ENCODE measurements at places on chromosomes 1 and 21.
A peak's percentile ranks its signal among the peaks of the same experiment; 100 is the strongest.

DNA sequence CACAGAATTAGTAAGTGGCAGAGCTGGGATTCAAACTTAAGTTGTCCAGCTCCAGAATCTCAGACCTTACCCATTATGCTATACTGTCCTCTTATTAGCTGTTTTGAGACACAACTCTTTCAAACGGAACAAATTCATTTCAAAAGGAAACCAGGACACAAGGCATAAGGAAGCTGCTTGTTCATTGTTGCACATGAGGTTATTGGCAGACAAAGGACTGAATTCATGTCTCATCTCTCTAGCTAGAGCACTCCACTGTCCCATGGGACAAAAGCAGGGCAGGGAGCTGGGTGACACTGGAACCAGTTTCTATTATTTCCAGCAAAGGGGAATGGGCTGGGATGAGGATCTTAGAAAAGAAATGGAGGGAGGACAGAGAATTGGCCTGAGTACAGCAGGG is 26.4 kb downstream of the CHI3L2 start:
- no peak for DNase-seq

DNA sequence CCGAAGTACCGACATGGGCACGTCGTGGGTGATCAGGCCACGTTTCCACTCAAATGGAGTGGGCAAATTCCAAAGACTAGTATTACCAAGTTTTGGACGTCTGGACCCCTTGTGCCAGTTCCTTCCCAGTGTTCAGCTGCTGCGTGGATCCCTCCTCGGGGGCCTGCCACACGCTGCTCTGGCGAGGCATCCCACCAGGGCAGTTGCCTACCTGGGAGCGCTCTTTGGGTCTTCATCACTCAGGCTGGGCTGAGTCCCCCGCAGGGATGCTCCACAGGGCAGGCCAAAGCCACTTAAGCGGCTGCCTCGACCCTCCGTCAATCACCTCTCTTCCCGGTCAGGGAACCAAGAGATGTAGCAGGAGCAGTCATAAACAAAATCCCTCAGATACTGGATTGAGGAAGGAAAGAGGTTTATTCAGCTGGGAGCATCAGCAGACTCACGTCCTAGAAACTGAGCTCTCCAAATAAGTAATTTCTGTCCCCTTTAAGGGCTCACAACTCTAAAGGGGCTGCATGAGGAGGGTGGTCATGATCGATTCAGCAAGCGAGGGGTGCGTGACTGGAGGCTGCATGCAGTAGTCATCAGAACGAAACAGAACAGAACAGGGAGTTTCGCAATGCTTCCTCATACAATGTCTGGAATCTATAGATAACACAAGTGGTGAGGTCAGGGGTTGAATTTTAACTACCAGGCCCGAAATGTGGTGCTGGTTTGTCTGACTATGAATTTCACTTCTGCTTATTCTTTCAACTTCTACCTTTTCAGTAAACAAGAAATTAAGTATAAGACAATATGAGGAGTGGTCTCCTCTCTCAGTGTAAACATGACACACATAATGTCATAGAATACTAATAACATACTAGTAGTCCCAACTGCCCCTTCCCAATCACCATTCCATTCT is 998.6 kb upstream of the NCAM2 start:
- no peak for DNase-seq

- no peak for DNase-seq
Observed at GRCh38 chr1:27554759-27555699, 48.9 kb downstream of the AHDC1 start.

- DNase-seq: no peak
Observed at GRCh38 chr1:91864017-91864700, 21.8 kb downstream of the TGFBR3 start.

DNA sequence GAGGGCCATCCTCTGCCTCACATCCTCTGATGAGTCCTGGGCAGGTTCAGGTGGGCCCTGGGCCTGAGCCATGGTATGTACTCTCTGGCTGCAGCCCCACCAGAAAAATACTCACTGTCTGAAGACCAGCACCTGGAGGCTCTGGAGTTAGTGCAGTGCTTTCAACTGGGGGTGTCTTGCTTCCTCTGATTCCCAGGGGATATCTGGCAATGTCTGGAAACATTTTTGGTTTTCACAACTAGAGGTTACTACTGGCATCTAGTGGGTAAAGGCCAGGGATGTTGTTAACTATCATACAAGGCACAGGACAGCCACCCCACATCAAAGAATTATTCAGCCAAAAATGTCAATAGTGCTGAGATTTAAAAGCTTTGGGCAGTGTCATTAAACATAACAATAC is 152.7 kb downstream of the HIVEP3 start:
- no peak for DNase-seq

DNA sequence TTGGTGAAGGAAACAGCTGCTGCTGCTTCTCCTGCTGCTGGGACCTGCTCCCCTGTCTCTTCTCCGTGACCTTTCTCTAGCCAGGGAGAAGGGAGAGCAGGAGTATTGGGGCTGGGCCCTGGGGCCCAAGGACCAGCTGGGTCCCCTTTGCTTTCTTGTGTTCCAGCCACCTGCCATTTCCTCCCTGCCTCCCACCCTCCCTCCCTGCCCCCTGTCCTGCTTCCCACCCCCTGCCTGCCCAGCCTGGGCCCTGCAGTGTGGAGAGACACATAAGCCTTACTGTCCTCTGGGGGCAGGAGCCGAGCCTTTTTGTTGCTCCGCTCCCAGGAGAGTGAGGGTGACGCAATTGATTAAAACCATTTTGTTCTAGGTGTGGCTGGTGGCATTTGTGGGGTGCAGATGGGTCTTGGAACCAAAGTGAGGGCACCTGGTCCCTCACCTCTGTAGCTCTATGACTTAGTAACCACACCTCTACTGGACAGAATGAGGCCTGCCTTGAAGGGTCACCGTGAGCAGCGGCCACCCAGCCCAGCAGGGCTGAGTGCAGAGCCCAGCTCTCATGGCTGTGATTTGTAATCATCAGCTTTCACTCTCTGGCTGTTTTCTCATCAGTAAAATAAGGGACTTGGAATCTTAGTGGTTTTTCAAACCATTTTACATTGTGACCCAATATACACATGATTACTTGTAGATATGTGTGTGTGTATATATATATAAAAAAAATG is 13.9 kb upstream of the TMEM222 start:
- DNase-seq: no peak

GRCh38 chr1:58764294-58764978 is 19.4 kb downstream of the JUN start:
- no peak for DNase-seq

- DNase-seq: no peak
Observed at GRCh38 chr1:175830500-175830899, 87.1 kb upstream of the TNR start.

DNA sequence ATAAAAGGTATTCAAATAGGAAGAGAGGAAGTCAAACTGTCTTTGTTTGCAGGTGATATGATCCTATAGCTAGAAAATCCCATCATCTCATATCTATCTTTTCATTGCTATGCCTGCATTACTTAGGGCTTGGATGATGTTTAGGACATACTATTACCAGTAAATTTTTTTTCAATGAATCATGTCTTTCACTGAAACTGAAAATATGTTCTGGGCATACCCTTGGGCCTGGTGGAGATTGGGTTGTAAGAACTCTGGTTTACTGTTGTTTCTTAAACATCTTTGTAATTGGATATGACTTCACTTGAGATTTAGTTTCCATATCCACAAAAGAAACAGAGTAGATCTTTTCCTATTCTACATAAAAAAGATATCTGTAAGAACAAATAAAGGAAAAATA is 502.2 kb upstream of the PRMT6 start:
- no peak for DNase-seq

- DNase-seq: no peak
Observed at GRCh38 chr1:203201516-203202205, 15.2 kb upstream of the CHI3L1 start.

GRCh38 chr1:178411756-178412399 is 84.9 kb downstream of the CLEC20A start:
- DNase-seq: no peak

DNA sequence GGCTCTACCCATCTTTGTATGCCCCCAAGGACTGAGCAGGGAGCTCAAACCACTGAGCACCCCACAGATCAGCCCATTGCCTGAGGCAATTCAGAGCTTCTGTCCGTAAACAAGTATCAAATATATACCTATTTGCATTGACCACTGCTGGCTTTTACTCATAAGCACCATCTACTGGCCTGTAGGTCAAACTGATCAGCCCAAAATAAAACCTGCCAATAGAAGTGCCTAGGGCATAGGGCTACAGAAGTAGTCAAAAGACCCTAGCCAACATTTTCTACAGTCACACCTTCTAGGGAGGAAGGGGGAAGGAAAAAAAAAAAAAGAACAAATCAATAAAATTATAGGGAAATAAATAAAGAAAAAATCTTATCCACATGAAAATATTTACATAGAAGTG is 5.3 kb upstream of the LCE3D start:
- no peak for DNase-seq

GRCh38 chr1:31981456-31981839 is 32.2 kb upstream of the KHDRBS1 start:
- DNase-seq: no peak

DNA sequence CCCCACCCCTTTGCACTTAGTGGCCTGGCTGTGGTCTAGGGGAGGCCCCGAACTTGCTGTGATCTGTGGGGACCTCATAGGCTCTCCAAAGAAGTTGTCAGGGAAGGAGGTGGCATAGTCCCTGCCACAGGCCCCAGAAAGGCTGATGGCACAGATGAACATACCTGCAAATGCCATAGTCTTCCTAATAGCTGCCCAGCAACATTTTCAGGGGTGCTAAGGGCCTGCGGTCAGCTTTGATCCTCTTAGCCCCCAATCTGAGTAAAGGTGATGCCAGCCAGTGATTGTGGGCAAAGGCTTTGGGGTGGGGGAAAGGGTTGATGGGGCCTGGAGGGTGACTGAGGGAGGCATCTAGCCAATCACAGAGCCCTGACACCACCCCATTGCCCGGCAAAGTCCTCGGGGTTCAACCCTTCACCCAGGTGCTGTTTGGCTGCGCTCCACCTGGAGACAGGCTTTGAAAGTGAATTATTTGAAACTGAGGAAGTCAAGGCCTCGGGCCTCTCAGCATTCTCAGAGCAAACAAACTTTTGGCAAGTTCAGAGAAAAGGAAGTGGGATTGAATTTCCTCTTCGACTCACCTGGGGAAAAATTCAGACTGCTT is 35.8 kb downstream of the PAX7 start:
- DNase-seq: no peak

GRCh38 chr1:173733912-173734311 is 19.1 kb downstream of the KLHL20 start:
- DNase-seq: no peak

GRCh38 chr21:45453308-45453950 is 48.5 kb downstream of the COL18A1 start:
- no peak for DNase-seq

DNA sequence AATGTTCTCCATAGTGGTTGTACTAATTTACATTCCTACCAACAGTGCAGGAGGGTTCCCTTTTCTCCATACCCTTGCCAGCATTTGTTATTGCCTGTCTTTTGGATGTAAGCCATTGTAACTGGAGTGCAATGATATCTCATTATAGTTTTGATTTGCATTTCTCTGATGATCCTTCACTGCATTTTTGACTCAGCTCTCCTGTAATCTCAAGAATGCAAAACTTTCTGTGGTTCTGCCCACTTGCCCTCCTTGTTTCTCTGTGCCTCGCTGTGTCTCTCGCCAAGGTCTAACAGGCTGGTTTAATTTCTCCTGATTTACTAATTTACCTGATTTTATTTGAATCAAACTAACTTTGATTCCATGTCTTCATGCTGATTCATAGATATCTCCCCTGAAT is 407.9 kb downstream of the ZP4 start:
- no peak for DNase-seq

DNA sequence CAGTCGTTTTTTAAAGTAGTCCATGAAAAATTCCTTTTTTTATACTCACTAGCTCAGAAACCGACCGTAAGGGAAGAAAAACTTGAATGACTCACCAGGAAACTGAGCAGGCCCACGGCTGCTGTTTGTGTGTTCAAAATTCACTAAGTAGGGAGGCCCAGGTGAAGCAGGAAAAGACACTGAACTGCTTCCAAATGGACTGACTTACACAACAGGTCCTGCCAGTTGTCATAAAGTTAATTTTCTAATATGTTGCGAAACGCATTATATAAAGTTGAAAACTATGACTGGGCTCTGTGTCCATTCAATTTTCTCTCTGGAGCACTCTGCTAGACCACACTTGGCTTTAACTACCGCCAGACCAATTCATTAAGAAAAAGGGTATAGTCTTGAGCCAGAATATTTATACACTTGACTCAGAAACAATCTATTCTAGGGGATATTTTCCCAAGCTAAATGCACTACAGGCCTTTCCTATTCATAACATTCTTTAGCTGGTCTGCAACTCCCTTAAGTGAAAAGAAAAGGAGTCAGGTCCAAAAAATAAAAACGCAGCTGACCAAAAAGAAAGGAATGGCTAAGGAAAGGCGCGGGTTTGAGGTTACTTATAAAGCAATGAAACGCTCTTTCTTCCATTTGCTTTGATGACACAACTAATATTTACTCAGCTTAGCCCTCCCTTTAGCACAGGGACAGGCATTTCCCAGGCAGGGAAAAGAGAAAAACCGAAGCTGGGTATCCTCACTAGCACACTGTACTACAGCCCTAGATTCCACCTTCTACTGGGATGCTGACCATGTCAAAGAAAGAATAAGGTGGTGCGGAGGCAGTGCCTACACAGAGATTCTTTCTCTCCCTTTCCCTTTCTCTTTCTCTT is 306.3 kb upstream of the ESRRG start:
- DNase-seq: peak; percentile 14

GRCh38 chr1:11158720-11159321 is 30.3 kb upstream of the ANGPTL7 start:
- no peak for DNase-seq

DNA sequence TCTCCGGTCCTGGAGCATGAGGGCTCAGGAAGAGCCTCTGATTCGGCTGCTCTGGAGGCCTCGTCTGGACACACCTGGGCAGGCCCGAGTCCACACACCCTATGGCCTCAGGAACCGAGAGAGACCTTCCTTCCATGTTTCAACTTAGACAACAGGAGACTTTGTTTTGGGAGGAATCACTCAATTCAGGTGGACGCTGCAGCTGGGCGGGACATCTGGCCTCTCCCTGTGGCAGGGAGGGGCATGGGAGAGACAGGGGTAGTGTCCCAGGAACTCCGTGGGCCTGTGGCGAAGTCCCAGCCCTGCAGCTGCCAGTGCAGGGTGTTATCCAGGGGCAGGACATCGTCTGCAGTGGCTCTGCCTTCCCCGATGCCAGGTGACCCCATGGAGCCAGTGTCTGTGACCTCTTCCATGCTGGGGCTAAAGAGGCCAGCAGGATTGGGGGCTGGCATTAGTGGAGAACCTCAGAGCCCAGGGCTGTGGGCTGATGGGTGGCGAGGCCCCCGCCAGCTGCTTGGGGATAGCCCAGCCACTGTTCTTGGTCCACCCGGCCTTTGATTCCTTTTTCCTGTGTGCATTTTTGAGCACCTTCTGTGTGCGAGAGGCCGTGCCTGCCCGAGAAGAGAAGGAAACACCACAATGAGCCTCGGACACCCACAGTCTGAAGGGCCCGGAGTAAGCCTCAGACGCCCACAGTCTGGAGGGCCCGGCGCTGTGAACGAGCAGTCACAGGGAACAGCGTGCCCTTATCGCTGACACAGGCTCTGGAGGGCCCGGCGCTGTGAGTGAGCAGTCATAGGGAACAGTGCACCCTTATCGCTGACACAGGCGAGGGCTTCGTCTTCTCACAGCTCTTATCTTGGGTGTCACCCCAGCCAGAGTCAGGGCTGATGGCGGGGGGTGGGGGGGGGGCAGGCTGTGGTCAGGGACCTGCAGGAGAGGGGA is 6.2 kb downstream of the COL18A1 start:
- no peak for DNase-seq

GRCh38 chr1:109207467-109208103 is 6.1 kb upstream of the SARS1 start:
- no peak for DNase-seq

GRCh38 chr1:194341587-194341986 is 1155.2 kb upstream of the B3GALT2 start:
- DNase-seq: no peak

- DNase-seq: no peak
Observed at GRCh38 chr21:32687643-32688345, 40.0 kb downstream of the SYNJ1 start.

Measured in DMS153 (cell line).